ENCODE measurements at places on chromosomes 16 and 17. TPM values are rescaled to one million over a fixed set of nuclear protein-coding genes. Genes with fewer than 3 reads are reported as not detected.

The KRT15 gene
- total RNA-seq: 1.6 TPM

DNA sequence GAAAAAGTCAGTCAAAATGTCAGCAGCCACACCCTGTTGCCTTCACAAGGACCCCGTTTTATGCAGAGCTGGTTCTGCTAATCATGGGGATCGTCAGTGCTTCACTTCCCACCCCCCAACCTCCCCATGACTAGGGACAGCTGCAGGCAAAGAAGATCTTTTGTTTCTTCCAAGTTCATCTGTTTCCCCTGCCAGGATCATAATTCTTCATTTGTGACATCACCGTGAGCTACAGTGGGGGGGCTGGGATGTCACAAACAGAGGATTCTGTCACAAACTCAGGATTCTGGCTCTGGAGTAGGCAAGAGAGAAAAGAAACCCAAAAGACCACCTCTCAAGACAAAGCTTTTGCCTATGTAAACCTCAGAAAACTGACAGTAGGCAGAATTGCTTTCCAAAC, 24.7 kb downstream of the DNAJC7 start:
- ATAC-seq: no peak

GRCh38 chr17:28097901-28098300, 55.4 kb downstream of the NLK start:
- ATAC-seq: no peak

- ATAC-seq: no peak
Measured at GRCh38 chr17:68359791-68360535, 68.7 kb downstream of the ARSG start.

DNA sequence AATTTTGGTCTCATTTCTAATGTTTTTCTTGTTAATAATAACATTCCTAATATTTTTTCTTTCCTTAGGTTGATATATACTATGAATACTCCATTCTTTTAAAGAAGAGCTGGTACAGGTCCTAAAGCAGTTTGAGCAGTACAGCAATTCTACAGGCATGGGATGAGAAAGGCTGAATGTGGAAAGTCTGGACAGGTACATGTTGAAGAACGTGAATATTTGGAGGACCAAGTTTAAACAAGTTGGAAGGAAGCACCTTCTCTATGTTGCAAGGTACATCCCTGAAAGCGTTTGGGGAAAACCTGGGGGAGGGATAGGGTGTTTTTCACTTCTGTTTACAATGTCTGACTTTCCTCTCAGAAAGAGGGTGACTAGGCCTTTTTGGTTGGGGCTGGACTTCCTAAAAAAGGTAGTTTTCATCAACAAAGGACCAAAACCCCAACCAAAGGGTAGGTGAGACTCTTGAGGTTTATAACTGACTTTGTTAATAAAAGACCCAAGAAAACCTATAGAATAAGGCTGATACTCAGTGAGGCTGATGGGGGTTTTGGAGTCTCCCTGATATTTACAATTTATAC, 95.9 kb upstream of the AXIN2 start:
- no peak for ATAC-seq

DNA sequence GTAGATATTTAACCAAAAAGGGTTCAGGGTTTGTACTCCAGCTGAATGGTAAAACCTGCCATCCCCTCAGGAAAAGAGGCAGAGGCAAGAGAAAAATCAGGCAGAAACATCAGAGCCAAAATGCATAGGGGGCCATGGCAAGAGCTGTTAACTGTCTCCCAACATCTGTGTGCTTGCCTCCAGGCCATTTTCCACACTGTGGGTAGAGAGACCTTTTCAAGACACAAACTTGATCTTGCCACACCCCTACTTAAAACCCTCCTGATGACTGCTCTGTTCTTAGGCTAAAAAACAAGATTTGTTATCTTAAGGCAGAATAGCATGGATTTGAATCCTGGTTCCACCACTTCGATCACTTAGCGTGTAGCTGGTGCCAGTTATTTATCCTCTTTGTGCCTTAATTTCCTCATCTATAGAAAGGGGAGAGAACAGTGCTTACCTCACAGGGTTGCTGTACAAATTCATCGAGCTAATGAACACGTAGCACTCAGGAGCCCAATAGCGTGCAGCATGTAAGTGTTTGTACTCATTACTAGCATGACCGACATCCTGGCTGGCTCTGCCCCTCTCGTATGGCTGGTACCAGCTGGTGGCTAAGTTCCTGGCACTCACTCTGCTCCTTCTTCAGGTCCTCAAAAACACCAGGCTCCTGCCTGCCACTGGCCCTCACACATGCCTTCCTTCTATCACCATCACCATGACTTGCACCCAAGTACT, 25.8 kb downstream of the STAT3 start:
- ATAC-seq: no peak

DNA sequence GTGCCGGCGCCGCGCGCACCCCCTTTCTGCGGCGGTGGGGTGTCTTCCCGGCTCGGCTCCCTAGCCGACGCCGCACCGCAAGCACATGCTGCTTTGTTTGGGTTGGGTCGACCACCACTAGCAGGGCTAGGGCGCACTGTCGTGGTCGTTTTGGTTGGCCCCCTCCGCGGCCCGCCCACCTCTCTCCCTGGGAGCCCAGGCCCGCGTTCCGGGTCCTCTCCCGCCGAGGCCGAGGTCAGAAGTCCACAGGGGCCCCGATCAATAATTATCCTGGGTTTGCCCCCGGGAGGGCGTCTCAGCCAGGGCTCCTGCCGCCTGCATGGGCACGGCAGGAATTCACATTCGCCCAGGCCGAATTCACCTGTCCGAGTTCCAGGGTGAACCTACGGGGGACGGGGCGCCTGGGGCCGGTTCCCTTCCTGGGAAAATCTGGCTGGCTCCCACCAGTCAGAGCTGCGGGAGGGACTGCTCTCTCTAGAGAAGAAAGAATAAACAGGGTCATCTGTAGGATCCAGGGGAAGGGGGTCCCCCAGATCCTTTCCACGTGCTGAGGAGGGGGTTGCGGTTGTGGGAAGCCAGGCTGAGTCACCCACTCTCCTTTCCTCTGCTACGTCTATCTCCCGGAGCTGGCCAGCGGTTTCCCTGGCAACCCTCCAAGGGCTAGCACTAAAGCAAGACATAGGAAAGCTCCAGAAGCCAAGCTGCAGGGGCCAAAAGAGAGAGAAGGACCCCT, 584 bp upstream of the STAT5B start:
- ATAC-seq: peak; percentile 38

The CLEC19A gene
- not detected for total RNA-seq

DNA sequence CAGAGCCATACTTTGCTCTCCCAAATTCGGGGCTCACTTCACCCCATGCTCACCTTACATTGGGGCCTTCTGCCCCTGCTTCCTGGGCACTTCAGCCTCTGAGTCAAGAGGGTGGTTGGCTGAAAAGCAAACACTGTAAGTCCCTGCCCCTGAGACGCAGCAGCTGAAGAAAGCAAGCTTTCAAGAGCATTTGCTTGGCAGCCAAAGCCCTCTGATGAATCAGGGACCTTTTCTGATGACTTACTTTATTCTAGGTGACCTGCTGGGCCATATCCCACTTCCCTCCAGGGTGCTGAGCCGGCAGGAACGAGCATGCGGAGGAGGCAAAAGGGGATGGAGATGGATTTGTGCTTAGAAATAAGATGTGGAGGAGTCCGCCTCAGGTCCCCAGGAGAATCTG, 147.0 kb upstream of the TNRC6C start:
- no peak for ATAC-seq

- ATAC-seq: no peak
Measured at GRCh38 chr17:20046629-20047028, 37.5 kb downstream of the SPECC1 start.

DNA sequence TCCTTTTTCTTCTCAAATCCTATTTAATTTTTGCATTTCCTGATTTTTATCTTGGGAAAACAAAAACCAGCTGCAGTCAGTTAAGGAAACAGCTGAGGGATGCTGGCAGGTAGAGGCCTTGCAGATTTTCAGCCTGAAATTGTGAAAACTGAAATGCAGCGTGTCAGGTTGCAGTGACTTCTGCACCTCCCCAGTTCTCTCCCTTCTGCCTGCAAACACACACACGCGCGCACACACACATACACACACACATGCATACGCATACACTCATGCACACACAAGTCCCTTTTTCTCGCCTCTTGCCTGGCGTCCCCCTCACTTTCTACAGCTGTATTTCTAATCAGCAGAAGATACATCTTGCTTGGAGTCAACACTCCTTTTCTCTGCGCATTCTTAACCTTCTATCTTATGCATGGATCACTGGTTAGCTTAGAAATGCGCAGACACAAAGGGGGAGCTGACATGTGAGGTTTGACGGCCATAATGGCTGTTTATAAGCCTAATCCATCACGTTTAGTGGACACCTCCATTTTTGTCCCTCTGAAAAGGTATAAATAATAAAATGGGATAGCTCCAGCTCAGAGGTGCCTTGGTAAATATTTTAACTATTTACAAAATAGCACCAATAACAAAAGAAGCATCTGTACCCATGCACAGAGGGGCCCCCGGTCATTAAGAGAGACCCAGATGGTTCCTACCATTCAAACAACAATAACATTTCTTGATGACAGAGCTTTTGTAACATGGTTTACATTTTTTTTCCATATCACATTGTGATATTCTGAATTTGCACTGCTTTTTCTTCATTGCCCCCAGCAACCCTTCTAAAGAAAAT, 392.1 kb upstream of the SALL1 start:
- ATAC-seq: no peak

GRCh38 chr17:3887394-3887793, 5.5 kb downstream of the CAMKK1 start:
- no peak for ATAC-seq

GRCh38 chr17:35546487-35546886, 9.0 kb upstream of the SLFN12L start:
- no peak for ATAC-seq

DNA sequence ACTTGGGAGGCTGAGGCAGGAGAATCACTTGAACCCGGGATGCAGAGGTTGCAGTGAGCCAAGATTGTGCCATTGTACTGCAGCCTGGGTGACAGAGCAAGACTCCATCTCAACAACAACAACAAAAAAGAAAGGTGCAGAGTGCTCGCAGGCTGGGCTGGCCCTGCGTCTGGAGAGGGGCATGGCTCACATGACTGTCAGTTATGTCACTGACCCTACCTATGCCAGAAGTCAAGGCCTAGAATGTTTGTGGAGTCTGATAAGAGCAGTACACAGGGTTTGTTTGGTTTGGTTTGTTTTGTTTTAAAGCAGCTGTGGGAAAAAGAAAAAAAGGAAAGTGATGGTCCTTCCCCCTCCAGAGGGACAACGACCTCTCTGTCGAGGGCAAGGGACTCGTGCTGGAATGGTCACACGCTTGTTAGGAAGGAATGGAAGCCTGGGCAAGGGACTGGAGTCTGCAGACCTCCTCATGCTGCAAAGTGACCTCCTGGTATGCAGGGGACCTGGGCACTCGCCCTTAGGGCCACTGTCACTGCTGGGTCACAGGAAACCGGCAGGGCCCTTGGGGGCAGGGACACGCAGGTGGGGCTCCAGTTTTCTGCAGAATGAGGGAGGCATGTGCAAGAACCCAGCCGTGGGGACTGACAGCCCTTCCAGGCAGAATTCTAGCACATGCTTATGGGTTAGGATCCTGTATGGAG, 10.1 kb upstream of the OSGIN1 start:
- ATAC-seq: no peak

DNA sequence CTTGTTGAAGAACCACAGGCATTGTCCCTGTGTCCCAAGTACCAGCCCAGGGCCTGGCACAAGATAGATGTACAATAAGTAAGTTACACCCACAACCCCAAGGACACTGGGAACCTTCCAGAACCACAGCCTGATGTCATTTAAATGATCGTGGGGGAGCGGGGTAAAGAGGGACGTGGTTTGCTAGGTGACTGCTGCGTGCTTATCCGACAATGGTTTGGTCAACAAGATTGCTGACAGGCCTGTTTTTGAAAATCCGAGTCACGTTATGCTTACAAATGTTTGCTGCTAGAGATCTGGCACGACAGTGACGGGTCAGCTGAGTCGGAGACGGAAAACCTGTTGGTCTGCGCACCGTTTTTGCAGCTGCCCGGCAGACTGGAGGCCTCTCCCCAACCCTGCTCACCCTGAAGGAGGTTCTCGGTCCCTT, 22.8 kb downstream of the COTL1 start:
- ATAC-seq: no peak

The OR1D5 gene
- total RNA-seq: not detected

The CDT1 gene
- 0.92 TPM for total RNA-seq

DNA sequence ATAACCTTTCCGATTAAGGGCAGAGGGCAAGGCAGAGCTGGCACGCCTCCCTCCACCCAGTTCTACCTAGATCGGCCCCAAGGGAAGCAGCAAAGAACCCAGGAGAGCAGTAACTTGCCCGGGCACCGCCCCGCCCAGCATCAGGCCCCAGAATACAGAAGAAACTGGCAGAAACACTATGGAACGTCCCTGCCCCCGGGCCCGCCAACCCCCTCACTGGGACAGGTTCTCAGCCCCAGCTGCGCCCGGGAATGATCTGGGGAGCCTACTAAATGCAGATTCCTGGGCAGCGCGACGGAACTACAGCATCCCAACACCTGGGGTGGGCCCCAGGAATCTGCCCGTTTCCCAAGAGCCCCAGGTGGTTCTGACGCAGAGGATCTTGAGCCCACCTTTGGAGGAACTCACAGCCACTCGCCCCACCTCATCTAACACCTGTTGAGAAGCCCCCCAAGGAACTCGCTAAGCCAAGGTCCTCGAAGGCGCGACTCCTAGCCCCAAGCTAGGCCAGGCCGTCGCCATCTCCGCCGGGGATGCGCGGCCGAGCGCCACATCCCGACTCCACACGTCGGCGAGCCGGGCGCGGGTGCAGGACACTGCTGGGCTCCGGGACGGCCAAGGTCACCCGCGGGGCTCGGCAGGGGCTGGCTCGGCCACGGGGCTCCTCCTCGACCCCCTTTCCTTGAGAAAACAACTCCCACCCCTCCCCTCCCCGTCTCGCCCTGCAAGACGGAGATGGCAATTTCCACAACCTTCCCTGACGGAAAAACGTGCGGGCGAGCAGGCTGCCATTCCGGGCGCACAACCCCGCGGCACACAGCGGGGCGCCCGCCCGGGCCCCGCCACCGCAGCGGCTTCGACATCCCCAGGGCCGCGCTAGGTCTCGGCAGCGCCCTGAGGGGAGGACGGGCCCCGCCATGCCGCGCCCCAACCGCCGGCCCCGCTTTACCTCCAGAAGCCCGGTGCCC, 913 bp downstream of the CDIP1 start:
- peak; percentile 28 for ATAC-seq

GRCh38 chr17:2380226-2380922, 20.5 kb downstream of the MNT start:
- ATAC-seq: no peak

DNA sequence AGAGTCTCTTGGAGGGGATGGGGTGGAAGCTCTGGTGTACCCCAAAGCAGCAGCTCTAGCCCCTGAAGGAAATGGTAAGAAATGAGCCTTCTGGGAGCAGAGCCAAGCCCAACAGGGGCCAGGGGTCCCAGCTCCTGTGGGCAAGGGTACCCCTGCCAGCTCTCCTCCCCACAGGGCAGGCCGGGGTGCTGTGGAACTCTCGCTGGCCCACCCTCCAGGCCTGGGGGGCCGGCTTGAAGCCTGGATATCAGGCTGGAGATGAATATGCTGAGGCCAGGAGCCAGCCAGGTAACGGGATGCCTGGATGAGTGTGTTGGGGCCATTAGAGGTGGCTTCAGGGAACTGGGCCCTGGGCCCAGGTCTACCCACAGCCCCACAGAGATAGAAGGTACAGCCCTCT, 12.2 kb upstream of the CLDN9 start:
- no peak for ATAC-seq

The NDEL1 gene
- 67.3 TPM for total RNA-seq

The CMTM1 gene
- not detected for total RNA-seq
